ENCODE measurements at places on chromosomes 3 and 15.

DNA sequence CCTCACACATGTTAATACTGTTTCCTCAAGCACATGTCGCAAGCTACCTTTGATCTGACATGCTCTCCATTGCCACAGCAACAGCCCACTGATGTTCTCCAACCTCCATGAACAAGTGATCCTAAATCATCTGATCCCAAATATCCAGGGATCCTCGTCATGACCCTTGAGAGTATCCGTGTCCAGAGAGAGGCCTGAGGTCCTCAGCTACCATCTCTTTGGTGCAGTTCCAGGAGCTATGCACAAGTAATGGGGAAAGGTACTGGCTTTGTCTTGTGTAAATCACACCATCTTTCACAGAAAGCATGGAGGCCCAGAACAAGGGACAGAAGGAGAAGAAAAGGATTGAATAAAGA is 2.4 kb downstream of the GCSAM start:
- no peak for DNase-seq

GRCh38 chr3:119497820-119498185 is 544 bp upstream of the TIMMDC1 start:
- DNase-seq, result peak; percentile 7

DNA sequence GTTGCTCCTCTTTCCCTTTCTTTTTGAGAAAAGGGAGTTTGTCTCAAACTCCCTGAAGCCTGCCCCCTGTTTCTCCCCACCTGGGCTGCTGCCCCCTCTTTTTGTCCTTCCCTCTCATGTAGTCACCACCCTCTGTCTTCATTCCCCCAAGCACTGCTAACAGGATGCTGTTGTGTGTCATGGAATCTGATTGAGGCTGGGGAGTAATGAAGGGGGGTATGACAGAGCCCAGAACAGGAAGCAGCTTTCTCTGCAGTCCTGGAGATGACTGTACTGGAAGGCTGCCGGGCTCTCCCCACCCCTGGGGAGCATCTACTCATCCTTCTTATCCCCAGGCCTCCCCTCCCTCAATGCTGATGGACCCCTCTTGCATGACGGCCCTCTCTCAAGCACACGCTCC is 181.6 kb downstream of the ABHD5 start:
- peak; percentile 99 for DNase-seq

- no peak for DNase-seq
These were observed 112.5 kb downstream of the ADAMTS9 start for GRCh38 chr3:64575211-64575844.

DNA sequence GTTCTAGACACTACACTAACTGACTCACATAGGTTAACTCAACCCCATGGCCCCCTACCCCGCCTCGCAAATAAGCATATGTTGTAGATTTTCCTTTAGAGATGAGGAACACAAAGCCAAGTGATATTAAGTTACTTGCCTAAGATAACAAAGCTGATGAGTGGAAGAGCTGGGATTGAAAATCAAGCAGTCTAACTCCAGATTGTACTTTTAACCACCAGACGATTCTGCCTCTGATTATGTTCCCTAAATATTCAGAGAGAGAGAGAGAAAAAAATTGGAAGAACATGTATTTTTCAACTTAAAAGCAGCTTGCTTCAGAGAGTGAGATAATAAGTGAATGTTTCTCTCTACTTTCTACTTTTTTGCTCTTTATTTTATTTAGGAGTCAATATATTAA is 66.9 kb upstream of the THBS1 start:
- no peak for DNase-seq

DNA sequence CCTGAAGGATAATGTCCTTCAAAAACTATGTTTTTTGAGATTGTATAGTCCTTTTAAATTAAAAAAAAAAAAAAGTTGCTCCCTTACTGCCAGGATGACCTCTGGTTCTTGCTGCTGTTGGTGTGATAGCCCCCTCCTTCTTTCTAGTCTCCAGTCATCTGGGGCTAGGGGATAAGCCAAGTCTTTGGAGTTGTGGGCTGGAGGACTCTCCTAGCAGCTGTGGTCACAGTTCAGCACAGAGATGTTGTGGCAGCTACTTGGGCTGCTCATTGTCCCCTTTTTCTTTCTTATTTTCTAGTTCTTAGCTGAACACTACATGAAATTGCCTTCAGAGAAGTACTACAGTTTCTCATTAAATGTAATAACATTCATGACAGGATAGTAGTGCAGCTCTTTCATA is 39.2 kb upstream of the APH1B start:
- no peak for DNase-seq

DNA sequence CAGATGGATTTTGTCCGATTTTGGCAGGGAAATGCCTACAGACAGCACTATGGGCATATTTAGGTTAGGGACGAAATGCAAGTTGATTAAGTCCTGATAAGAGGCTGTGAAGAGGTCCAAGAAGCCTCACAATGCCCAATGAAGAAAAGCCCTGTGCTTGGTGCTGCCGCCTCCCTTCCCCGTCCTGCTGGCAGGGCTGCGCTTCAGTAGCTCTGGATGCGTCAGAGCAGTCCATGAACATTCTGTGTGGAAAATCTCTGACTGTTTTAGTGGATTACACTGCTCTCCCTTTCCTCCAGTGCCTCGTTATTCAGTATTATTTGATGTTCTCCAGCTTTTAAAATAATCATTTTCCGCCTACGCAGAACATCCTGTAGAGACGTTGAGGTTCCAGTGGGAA is 39.6 kb downstream of the MLH1 start:
- no peak for DNase-seq

Data from fibroblast of skin of back (primary cell).